ENCODE measurements at places on chromosomes 3 and 15. TPM values are rescaled to one million over a fixed set of nuclear protein-coding genes. Genes with fewer than 3 reads are reported as not detected.

The CKMT1A gene
- total RNA-seq = not detected

The GRK7 gene
- total RNA-seq = not detected

The SUSD5 gene
- total RNA-seq = 3.7 TPM

The CGNL1 gene
- total RNA-seq = 24.4 TPM

The PARL gene
- total RNA-seq = 57.8 TPM

The KLF15 gene
- 15.5 TPM for total RNA-seq

The SKOR1 gene
- 0.51 TPM for total RNA-seq

The P2RY1 gene
- total RNA-seq = 4.1 TPM

The ECE2 gene
- total RNA-seq = not detected

The AEN gene
- 24.3 TPM for total RNA-seq

The DNASE1L3 gene
- 9.3 TPM for total RNA-seq

The FETUB gene
- total RNA-seq = 0.79 TPM

The GCNT3 gene
- total RNA-seq = not detected

The ALPK3 gene
- 18.6 TPM for total RNA-seq

The NPRL2 gene
- total RNA-seq = 17.4 TPM

The ITGA11 gene
- total RNA-seq = 62.5 TPM

The ZBBX gene
- not detected for total RNA-seq

The RAMAC gene
- 14.2 TPM for total RNA-seq

The SERP1 gene
- total RNA-seq = 72.8 TPM

The HRG gene
- not detected for total RNA-seq

The CCDC80 gene
- total RNA-seq = 294 TPM

The COL6A6 gene
- total RNA-seq = 0.81 TPM

The LYZL4 gene
- not detected for total RNA-seq

The CCR9 gene
- total RNA-seq = not detected

The CHL1 gene
- total RNA-seq = 4.9 TPM

The SELENOS gene
- total RNA-seq = 67.4 TPM

The PP2D1 gene
- not detected for total RNA-seq

The MAP6D1 gene
- total RNA-seq = 1.4 TPM

The PLA2G4D gene
- total RNA-seq = not detected

The SUMF1 gene
- 29.8 TPM for total RNA-seq

The ZBED2 gene
- total RNA-seq = not detected

The CPLX3 gene
- not detected for total RNA-seq

The MTMR10 gene
- 23.2 TPM for total RNA-seq

The C3orf20 gene
- total RNA-seq = not detected

The SERPINI2 gene
- total RNA-seq = not detected

The INSYN1 gene
- 12.8 TPM for total RNA-seq

The SLC15A2 gene
- total RNA-seq = 2.1 TPM

The DLL4 gene
- total RNA-seq = 9.8 TPM

All from posterior vena cava (tissue), 2 donors.